ENCODE measurements at places on chromosomes 16 and 17.

DNA sequence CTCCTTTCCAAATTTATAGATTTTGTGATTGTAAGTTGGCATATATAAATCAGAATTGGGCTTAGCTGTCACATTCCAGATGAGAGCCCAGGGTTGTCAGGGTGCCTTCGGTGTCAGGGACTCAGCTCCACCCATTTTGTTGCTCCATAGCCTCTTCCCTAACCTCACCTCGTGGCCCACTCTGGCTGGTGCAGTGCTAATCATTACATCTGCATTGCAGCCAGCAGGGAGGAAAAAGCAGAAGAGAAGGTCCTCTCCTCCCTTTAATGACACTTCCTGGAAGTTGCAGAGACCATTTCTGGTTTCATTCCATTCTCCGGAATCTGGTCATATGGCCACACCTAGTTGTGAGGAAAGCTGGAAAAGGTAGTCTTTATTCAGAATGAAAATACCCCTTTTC lies 113.3 kb downstream of the CCT6B start:
- DNase-seq = no peak

GRCh38 chr16:65083164-65083857 lies 38.6 kb downstream of the CDH11 start:
- no peak for DNase-seq

DNA sequence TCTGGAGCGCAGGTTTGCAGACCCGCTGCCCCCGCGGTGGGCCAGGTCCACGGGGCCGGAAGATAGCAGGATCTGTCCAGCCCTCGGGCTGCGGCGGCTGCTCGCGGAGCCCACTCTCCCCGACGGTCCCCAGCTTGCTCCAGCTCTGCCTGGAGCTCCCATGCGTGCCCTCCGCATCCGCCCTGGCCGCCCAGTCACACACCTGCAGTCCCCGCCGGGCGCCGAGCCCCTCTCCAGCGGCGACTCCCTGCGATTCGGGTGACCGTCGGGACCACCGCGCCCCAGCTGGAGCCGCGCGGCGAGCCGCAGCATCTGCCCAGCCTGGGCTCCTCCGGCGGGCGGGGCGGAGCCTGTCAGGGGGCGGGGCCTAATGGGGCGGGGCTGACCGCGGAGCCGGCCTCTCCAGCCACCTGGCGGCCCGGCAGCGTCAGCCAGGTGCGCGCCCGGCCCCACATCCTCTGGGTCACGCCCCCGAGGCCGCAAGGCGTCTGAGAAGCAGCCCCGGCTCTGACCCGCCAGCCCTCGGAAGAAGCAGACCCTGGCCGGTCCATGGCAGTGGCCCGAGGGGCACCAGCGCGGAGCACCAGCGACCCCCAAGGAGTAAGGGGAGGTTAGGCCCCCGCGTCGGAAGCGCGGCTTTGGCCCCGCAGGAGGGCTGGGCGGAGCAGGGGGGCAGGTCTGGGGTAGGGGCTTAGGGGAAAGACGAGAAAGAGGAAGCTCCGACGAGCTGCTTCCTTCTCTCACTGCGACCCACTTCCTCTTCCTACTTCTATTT lies at the start of gene PIK3R5:
Gene PIK3R5, minus strand, starts transcription at position 314 of the 775 bp plus-strand sequence. CDS start 54,213 bp downstream, outside the sequence.
- peak; percentile 81 for DNase-seq

DNA sequence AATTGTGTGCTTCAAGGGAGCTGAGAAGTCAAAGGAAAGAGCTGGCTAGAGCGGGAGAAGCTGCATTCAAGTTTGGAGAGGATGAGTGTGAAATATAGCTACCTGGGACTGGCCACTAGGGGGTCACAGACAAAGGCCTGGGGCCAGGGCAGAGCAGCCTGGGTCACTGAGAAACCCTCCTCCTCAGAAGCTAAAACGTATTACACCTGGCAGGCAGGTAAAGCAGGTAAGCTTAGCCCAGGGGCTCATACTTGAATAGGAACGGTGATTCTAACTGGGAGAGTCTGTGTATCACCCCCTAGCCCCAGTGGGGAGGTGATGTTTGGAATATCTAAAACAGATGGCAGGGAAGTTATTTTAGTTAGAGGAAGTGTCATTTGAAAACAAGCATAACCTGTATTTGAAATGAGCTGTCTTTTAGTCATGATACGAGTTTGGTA lies 6.8 kb downstream of the KRT37 start:
- no peak for DNase-seq

- no peak for DNase-seq
These were observed 62.3 kb downstream of the NFATC3 start for GRCh38 chr16:68147444-68147843.

GRCh38 chr17:73718912-73719311 lies 74.7 kb upstream of the SDK2 start:
- DNase-seq = no peak

DNA sequence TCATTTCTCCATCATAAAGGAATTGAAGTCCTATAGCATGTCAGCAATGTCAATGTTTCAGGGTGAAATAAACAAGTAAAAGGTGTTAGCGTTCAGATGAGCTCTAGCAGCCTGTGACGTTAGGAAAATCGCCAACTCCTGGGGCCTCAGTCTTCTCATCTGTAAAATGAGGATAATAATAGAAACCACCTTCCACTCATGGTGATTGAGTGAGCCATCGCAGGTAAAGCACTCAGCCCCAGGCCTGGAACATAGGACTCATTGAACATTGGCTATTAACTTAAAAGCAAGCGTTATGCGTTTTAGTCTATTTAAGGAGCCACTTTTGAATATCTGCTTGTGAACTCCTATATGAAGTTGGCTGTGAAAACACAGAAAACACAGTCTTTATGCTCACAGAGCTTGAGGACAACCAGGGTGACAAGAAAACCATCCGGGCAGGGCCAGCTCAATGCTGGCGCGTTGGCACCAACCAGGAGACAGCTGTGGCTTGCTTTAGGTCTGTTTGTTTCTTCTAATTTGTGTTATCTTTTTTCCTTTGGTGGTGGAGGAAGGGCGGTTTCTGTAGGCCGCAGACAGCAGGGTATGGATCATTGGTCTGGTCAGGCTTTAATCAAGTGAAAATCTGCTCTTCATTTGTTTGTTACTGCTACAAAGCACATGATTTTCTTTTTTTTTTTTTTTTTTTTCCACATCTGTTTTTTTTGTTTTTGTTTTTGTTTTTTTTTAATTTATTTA lies 35.7 kb upstream of the MED9 start:
- no peak for DNase-seq

- DNase-seq = no peak
These were observed 484 bp downstream of the FZD2 start for GRCh38 chr17:44557651-44558285.

GRCh38 chr16:49921791-49922456 lies 66.0 kb upstream of the ZNF423 start:
- DNase-seq = no peak

- DNase-seq = no peak
These were observed 15.8 kb upstream of the NDUFAB1 start for GRCh38 chr16:23611936-23612335.

- no peak for DNase-seq
These were observed 30.0 kb downstream of the FOXL1 start for GRCh38 chr16:86608301-86608747.

- DNase-seq = peak; percentile 49
These were observed 28.4 kb downstream of the CDH13 start for GRCh38 chr16:82655072-82655714.

- peak; percentile 18 for DNase-seq
These were observed at the start of gene ARHGAP23 for GRCh38 chr17:38428112-38428642. Gene ARHGAP23 (plus strand): TSS chr17:38428464. CDS start chr17:38428486, 22 bp downstream.

- DNase-seq = no peak
These were observed 8.6 kb downstream of the SLC6A4 start for GRCh38 chr17:30226878-30227277.

DNA sequence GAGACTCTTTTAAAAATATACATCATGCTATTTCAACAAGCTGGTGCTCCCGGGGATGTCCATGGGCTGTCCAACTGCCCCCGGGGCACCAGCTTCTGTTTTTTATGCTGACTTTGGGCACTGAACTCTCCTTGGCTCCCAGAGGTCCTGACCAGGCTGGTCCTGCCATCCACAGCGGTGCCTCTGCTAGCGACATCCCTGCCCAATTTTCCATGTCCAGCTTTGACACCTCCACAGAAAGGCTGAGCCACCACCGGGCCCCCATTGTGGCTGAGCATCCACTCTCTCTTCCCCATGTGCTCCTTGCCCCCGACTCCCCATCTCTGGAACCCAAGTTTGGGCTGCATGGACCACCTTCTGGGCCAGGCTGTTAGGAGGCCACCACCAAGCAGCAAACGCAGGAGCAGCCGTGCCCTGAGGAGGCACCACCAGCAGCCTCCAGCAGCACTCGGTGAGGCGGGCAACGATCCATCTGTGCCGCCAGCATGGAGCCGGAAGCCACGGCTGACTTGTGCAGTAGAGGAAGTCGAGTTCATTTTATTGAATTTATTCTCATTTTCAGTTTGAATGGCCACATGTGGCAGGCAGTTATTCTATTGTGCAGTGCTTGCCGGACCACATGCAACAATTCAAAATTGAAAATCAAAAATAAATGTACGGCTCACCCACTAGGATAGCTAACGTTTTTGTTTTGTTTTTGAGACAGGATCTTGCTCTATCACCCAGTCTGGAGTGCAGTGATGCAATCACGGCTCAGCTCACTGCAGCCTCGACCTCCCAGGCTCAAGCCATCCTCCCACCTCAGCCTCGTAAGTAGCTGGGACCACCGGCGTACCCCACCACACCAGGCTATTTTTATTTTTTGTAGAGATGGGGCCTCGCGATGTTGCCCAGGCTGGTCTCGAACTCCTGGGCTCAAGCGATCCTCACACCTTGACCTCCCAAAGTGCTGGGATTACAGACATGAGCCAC lies 2.8 kb upstream of the MEAK7 start:
- DNase-seq = no peak

- DNase-seq = no peak
These were observed at the start of gene KATNB1 for GRCh38 chr16:57735755-57736418. Gene KATNB1 (plus strand): TSS chr16:57735770. CDS start chr16:57737244, 1,474 bp downstream.

DNA sequence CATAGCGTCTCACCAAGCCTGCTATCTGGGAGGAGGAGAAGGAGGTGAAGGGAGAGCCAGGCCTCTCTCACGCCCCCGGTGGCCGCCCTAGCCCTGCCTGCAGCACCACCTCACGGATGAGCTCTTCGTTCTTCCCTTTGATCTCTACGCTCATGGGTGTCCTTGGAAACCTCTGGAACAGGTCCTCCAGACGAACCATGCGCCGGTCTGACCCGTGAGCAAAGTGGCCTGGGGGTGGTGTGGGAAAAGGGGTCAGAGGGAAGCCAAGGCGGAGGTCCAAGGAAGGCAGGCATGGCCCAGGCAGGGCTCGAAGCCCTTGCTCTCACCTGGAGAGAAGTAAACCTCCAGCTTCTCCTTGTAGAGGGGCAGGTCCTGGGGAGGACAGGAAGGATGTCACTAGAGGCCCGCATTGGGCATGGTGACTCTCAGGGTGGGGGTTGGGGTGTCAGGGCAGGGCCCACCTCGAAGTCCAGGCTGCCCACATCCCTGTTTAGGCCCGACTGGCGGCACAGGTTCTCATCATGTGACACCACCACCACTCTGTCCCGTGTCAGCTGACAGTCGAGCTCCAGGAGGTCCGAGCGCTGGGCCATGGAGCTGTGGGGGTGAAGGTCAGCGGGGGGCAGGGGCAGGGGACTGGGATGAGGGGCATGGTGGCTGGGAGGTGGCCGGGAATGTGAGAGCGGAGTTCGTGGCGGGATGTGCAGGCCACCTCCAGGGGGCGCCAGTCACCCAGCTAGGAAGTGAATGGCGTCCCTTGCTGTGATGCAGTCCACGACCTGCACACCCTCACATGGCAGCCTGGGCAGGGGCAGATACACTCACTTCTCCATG lies 923 bp downstream of the GDPD3 start:
- DNase-seq = peak; percentile 43

DNA sequence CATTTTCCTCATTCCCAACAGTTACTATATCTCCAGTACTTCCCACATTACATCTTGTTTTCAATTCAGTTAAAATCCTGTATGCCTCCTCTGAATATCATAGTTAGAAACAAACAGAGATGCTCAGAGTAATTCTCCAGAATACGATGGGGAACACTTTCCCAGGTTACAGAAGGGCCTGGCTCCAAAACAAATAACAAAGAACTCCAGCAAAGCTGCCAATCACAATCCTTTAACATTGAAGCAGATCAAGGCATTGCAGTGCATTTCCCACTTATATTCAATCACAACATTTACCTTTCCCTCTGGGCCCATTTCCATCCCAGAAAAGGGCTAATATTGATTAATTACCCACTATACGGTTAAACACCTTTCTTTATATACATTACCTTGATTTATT lies 29.4 kb upstream of the PMFBP1 start:
- no peak for DNase-seq

GRCh38 chr17:73411313-73411747 lies 99.5 kb upstream of the CDC42EP4 start:
- no peak for DNase-seq

All from activated T-helper 9 cell treated with anti-CD3 and anti-CD28 coated beads, Interleukin-2, amount 50 U/mL, for 16 hours (primary cell).